Regular cardiac myocyte (primary cell): ENCODE measurements at places on chromosomes 7 and 10. TPM values are rescaled to one million over a fixed set of nuclear protein-coding genes. Genes with fewer than 3 reads are reported as not detected.

Gene JMJD1C
- total RNA-seq = 46.8 and 69.1 TPM in 2 replicates

Gene AMPH
- total RNA-seq = 0.28 and 1.2 TPM in 2 replicates

Gene EPO
- not detected in 2 replicates for total RNA-seq

Gene PAPOLB
- total RNA-seq = 0.19 and 0.28 TPM in 2 replicates

Gene GAD2
- total RNA-seq = not detected in 2 replicates

Gene OR6B1
- not detected in 2 replicates for total RNA-seq

Gene GTF2IRD1
- total RNA-seq = 4.4 and 4.5 TPM in 2 replicates

Gene HABP2
- total RNA-seq = under 0.01 and 0.19 TPM in 2 replicates

Gene SPDYE2
- total RNA-seq = not detected in 2 replicates

Gene MMD2
- not detected in 2 replicates for total RNA-seq

Gene ADCYAP1R1
- under 0.01 and 0.19 TPM in 2 replicates for total RNA-seq

Gene AKR1E2
- 14.8 and 64.8 TPM in 2 replicates for total RNA-seq

Gene SFXN3
- total RNA-seq = 44.9 and 78.6 TPM in 2 replicates

Gene CCDC3
- 4.5 and 6.5 TPM in 2 replicates for total RNA-seq

Gene DMBT1
- total RNA-seq = under 0.01 TPM in 2 replicates

Gene SPAG6
- total RNA-seq = under 0.01 TPM in 1 of 2 replicates, not detected in the other
